ENCODE measurements at places on chromosomes 11 and 22.

DNA sequence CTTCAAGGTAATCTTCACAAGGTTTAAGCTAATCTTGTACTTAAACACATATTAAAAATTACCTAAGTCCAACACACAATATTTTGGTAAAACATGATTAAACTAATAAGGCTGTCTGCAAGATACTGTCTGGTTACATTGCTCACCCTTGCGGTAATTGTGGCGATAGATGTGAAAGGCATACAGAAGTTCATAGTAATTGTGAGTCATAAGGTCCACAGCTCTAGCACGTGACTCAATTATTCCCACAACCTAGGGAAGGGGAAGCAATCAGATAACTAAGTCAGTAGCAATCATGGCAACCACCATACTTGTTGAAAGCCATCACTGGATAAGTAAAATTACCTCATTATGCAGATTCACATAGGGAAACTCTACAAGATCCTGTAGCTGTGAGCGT, 30.5 kb upstream of the FNBP4 start:
- peak; percentile 51 for DNase-seq

DNA sequence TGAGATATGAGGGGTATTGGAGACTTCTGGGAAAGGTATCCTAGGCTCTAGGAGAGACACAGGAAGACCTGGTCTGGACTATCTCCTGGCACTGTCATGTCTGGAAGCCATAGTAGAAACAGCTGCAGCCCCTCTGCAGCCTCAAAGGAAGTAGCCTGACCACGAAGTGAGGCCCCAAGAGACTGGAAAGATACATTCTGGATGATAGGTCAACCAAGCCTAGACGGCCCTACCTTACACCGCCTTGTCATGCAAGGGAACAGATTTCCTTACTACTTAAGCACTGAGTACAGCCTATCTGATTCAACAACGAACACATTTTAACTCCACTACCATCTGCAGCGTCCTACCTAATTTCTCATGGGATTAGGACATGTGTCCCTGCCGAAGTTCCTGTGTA, 31.1 kb downstream of the UQCR10 start:
- DNase-seq = no peak

- no peak for DNase-seq
These were observed 384.8 kb downstream of the TENM4 start for GRCh38 chr11:79055856-79056631.

- DNase-seq = no peak
These were observed 12.6 kb upstream of the MRPL23 start for GRCh38 chr11:1934335-1935155.

- no peak for DNase-seq
These were observed 185.0 kb downstream of the ADAMTS15 start for GRCh38 chr11:130633466-130633865.

DNA sequence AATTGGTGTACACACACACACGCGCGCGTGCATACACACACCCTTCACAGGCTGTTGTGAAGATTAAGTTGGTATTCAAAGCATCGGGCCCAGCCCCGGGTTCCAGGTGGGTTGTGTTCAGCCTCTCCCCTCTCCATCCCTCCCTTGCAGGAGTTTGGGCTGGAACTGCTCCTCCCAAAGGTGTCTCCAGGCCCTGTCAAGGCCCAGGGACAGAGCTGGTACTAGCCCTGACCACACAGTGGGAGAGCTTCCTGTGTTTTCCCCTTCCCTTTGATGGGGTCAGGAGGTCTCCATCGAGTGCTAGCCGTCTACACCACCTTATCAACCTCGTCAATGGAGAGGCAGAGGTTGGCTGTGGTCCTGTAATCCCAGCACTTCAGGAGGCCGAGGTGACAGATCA, 36.5 kb upstream of the CSNK1E start:
- DNase-seq = no peak

- DNase-seq = no peak
These were observed 411.6 kb downstream of the TBC1D22A start for GRCh38 chr22:47174096-47174495.

DNA sequence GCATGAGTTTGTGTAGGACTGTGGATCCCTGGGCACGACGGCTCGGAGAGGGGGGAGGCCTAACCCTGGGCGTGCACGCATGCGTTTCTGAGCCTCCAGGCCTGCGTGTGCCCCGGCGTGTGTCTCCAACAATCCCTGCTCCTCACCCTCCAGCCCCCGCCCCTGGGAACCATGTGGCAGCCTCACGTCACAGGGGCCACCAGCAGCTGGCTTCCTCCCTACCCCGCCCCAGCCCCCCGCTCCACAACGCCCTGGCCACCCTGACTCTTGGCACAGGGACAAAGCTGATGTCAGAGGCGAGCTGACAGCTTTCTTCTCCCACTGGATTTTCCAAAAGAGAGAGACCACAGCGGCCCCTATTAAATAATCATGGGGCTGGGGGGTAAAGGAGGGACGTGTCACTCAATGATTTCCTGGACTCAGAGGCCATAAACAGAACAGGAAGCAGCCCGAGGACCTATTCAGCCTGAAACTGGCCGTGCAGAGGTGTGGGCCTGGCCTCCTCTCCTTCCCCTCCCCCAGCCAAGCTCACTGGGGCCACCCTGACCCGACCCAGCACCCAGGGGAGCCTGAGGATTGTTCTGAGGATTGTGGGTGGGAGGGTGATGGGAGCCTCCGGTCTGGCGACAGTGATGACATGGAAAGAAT, 6.8 kb upstream of the LIF start:
- DNase-seq = no peak

- DNase-seq = no peak
These were observed 66.5 kb downstream of the PPP2R1B start for GRCh38 chr11:111699579-111700156.

DNA sequence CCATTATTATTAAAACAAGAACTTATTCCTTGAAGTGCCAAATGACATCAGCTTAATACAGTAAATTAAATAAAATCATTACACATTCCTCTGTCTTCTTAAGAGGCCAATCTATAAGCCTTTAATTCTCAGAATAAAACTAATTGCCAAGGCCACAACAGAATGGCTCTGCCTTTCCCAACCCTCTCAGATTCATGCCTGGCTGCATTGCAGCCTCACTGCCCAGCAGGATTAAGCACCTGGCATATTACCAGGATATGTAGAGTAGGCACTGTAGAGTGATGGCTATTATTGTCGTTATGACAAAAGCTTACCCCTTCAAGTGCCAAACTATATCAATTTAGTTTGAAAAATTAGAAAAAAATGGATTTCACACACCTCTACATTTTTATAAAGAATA, 9.4 kb upstream of the CALCA start:
- DNase-seq = no peak

DNA sequence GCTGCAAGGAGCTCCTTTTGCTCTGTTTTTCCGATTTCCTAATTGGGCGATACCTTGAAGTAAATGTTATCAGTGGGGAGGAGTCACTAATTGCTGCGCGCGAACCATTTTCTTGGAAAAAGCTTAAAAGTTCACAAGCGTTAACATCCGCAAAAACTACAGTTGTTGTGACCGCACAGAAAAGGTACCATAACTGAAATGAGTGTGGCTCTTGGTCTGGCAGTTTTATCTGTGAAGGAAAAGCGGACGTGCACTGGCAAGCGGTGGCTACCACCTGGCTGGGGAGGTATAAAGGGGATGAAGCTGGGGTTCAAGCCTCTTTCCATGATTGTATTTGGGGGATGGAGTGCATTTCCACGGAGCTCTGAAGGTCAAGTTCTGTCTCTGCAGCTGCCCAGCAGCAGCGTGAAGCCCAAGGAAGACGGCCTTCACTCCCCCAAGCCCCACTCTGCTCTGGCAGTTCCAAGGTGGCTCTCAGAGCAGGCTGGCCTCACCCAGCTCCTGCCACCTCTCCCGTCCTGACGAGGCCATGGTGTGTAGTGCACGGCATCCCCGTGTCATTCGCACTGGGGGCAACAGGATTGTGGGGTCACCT, 27.5 kb downstream of the MOV10L1 start:
- no peak for DNase-seq

DNA sequence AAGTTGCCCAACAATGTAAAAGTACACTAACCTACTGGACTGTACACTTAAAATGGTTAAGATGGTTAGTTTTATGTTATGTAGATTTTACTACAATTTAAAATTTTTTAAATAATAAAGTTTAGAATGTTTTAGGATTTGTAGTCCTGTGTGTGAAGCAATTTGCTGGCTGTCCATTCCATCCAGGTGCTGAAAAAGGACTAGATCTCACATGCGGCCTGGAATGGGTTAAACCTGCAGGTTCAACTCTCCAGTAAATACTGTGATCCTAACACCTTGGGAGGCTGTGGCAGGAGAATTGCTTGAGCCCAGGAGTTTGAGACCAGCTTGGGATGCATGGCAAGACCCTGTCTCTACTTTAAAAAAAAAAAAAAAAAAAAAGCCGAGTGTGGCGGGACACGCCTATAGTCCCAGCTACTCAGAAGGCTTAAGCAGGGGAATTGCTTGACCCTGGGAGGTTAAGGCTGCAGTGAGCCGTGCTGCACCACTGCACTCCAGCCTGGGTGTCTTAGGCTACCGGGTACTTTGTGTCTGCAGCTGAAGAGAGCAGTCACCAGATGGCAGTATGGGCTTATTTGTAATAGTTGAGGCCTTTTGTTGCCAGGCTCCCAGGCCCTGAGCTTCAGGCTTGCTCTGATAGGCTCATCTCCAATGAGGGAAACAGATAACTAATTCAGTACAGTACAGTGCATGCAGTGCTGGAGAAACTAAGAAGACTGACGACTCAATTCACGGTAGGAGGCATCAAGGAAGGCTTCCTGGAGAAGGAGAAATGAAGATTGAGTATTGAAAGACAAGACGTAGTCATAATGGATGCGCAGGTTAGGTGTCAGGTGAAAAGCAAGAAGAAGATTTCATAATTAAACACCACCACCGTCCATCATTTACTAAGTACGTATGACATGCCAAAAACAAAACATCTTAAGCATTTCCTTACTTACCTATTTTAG, 64.7 kb upstream of the ASPHD2 start:
- peak; percentile 31 for DNase-seq

DNA sequence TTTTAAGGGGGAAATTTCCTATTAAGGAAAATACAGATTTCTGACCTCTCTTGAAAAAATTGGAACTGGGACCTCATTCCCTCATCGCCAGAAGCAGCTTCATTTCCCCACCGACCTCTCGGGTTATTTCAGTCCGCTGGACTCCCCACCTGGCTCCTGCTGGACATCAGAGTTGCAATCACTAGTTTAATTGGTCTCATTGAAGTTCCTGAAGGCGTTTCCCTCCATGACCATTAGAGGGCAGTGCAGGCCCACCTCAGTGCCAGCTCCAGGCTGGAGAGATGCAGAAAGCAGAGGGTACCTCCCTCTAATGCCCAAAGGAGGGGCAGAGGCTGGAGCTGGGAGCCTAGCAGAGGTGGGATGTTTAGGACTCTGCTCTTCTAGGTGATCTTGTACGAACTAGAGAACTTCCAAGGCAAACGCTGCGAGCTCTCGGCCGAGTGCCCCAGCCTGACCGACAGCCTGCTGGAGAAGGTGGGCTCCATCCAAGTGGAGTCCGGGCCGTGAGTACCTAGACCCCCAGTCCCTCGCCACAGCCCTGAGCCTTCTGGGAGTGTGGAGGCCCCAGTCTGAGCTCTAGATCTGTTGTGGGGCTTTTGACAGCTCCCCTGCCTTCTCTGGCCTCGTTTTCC, 2.7 kb downstream of the CRYBB3 start:
- DNase-seq = peak; percentile 16

- no peak for DNase-seq
These were observed 10.2 kb downstream of the CKAP5 start for GRCh38 chr11:46835897-46836296.

DNA sequence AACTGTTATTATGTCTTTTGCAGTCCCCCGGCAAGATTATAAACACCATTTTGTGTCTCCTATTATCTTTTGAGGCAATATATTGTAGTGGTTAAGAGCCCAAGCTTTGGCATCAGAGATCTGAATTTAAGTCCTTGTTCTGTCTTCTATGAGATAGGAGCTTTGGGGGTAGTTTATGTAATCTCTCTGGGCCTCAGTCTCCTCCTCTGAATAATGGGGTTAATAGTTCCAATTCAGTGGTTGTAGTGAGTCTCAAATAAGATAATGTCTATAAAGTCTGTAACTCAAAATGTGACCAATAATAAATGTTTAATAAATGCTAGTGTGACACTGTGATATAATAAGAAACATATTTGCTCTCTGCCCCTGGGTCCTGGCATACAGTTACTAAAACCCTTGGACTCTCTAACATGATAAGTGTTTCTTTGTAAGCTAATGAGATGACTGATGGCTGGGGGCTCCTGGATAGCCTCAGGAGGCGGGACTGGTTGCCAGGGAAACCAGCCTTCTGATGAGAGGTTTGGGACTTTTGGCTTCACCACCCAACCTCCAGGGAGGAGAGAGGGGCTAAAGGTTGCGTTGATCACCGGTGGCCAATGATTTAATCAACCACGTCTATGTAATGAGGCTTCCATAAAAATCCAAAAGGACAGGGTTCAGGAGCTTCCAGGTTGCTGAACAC, 183.4 kb upstream of the MTMR2 start:
- no peak for DNase-seq

GRCh38 chr22:39718921-39719475, 148.4 kb downstream of the CACNA1I start:
- DNase-seq = no peak

GRCh38 chr11:9184516-9184915, 80.6 kb downstream of the DENND5A start:
- no peak for DNase-seq

GRCh38 chr11:69816671-69817070, 2.5 kb downstream of the FGF3 start:
- DNase-seq = no peak

DNA sequence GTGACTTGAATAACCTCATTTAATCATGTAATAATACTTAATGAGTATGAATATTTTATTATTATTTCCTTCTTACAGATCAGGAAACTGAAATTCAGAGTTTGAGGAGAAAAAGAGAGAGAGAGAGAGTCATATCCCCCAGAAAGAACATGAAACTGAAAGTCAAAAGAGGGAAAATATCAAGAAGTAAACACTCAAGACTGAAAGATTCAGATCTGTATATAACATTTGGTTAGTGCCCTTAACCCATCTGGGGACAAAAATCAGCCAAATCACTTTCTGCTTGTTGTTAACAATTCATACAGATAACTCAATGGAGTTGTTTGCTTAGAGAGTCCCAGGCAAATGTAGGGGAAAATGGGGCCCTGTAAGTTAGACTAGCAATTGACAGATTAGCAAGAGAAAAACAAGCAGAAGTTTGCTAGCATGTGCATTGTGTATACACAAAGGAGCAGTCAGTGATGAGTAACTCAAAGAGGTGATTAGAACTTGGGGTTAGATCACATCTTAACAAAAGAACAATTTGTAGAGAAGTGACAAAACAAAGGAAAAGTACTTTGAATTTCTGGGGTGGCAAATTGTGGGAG, 25.9 kb upstream of the MMP13 start:
- DNase-seq = no peak

GRCh38 chr22:42319386-42319785, 48.9 kb upstream of the TCF20 start:
- DNase-seq = no peak

- DNase-seq = no peak
These were observed 129.8 kb upstream of the SLC5A12 start for GRCh38 chr11:26851696-26852095.

DNA sequence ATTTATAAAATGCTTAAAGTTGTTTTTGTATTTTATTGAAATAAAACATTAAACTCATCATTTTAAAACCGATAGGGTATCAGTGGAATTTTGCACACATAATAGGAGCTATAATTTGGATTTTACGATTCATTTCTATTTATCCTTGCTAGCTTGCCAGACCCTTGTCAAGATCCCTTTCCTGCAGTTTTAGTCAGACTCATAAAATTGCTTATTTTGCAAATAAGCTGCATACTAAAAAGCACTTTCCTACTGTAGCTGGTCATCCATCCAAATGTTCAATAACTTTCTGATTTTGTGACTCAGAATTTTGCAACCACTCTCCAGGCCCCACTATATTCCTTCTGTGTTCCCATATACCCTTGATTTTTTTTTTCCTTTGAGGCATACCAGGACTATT, 239.2 kb upstream of the CTSC start:
- DNase-seq = no peak

- no peak for DNase-seq
These were observed 63.9 kb downstream of the TRAF6 start for GRCh38 chr11:36446135-36446534.
